ENCODE measurements at places on chromosomes 2 and 18. TPM values are rescaled to one million over a fixed set of nuclear protein-coding genes. Genes with fewer than 3 reads are reported as not detected.

KRTCAP3 gene
- 10.8 TPM for polyA plus RNA-seq

PRKAG3 gene
- polyA plus RNA-seq: 0.04 TPM

CHRNG gene
- polyA plus RNA-seq: 1.2 TPM

SLC38A11 gene
- 21.5 TPM for polyA plus RNA-seq

FBXO41 gene
- polyA plus RNA-seq: 1.8 TPM

AOX1 gene
- 2.4 TPM for polyA plus RNA-seq

GALNT14 gene
- polyA plus RNA-seq: 41.7 TPM

GPR155 gene
- 9.3 TPM for polyA plus RNA-seq

GDF7 gene
- polyA plus RNA-seq: 4.8 TPM

MOGAT1 gene
- polyA plus RNA-seq: 0.24 TPM

DSC1 gene
- 1.7 TPM for polyA plus RNA-seq

IL36A gene
- not detected for polyA plus RNA-seq

- DNase-seq: no peak
Observed at GRCh38 chr2:204468746-204469429, 76.4 kb upstream of the PARD3B start.

DNA sequence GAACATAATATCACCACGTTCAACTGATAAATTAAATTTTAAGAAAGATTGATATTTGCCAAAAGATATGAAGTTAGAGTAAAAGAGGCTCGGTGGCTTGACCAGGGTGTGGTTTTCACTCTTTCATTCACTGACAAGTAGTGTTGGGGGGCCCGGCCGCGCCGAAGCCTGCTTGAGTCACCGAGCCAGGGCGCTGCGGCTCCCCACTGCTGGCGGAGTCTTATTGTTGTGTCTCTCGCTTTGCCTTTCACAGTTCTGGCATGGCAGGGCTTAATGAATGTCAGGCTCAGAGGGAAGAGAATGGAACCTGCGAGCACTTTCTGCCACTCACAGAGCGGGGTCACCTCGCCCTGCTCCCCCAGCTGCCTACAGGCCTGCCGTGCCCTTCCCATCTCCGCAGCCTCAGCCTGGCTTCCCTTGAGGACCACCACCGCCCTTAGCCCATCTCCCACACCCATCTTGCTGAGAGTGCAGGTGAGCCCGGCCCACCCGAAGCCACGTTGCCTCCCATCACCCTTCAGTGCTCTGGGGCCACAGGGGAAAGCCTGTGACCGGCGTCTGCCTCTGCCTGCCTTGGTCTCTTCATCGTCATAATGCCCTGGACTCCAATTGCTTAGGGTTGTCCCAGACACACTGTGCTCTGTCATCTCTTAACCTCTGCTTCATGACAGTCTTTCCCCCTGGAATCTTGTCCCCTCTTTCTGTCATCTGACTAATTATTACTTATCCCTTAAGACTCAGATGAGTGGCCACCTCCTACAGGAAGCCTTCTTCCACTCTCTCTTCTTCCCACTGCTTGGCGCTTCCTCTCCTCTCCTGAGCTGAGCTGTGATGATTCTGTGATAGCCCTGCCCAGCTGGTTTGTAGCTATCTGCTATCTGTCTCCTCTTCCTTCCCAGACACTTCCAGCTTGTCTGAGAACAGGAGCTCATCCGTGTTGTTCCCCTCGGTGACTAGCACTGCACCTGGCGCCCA lies 142.5 kb downstream of the FAM210A start:
- DNase-seq: no peak

- DNase-seq: peak; percentile 26
Observed at GRCh38 chr2:127829845-127830246, 18.9 kb upstream of the WDR33 start.

DNA sequence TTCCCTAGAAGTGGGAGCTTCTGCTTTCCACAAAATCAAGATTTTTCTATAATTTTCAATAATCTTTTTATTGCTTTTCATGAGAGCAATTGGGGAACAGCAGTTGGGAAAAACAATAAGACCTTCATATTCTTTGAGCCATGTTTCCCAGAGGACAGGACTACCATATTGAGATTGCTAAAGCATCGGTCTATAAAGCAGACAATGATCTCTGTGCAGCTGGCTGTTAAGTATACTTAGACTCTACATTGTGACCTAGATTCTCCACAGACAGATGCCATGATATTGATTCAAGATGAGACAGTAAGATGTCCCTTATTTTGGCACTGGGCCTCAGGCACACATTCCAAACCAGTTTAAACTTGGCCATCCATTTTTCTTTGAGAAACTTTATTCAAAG lies 1178.7 kb downstream of the SUCLG1 start:
- no peak for DNase-seq

DNA sequence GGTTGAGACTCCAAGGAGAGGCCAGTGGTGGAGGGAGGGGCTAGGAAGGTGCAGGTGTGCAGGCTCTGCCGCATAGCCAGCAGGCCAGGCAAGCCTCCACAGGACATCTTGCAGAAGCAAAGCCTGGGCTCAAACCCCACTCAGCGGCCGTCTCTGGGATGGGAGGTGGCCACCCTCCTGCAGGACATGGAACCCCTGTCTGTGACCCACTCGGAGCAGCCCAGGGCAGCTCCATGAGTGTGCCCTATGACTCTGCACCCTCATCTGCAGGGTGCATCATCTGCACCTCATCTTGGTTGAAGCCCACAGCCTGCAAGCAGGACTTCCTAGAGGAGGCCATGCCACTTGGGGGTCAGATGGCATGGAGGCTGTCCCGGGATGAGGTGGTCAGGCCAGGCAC lies 46.3 kb downstream of the GPC1 start:
- DNase-seq: no peak

- DNase-seq: no peak
Observed at GRCh38 chr2:55134316-55134706, 84.1 kb upstream of the RTN4 start.

DNA sequence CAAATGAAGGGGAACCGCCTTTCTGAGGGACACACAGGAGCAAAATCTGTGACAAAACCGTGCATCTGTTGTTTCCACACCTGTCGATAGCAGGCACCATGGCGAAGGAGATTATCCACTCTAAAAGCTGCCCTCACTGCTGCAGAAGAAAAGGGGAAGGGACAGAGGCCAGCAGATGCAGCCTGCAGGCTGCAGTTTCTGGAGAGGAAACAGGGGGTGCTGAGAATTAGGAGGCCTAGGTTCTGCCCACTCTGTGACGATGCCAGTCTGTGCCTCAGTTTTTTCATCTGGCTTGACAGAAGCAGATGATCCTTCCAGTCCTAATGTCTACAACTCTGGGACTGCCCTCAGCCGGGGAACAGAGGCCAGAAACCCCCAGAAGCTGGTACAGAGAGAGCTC lies 17.7 kb downstream of the PAX8 start:
- no peak for DNase-seq

DNA sequence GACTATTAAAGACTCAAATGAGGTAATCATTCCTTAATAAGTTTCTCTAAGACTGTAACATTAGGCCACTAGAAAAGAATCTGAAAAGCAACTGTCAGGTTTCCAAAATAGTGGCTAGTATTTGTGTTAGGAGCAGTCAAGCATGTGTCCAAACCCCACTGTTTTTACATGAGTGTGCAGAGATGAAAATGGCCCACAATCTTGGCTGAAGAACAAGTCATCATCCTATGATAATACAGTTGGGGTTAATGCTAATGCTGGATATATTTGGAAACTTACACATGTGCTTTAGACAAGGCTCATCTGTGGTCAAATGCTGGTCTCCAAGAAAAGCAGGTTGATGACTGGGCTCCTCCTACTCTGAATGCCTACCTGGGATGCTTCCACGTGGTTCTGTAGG lies 73.6 kb downstream of the MAIP1 start:
- DNase-seq: no peak

GRCh38 chr2:145411493-145411892 lies 891.6 kb upstream of the ZEB2 start:
- no peak for DNase-seq

GRCh38 chr18:79529296-79529695 lies 133.6 kb downstream of the NFATC1 start:
- no peak for DNase-seq

DNA sequence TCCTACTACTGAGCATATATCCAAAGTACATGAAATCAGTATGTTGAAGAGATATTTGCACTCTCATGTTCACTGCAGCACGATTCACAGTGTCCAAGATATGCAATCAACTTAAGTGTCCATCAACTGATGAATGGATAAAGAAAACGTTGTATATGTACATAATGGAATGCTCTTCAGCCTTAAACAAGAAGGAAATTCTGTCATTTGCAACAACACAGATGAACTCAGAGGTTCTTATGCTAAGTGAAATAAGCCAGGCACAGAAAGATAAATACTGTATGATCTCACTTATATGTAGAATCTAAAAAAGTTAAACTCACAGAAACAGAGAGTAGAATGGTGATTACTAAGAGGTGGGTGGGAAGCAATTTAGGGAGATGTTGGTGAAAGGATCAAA lies 149.2 kb downstream of the EVA1A start:
- no peak for DNase-seq

- DNase-seq: no peak
Observed at GRCh38 chr2:76461431-76461830, 750.7 kb upstream of the GCFC2 start.

GRCh38 chr2:63780518-63781155 lies 61.1 kb upstream of the UGP2 start:
- DNase-seq: peak; percentile 2

DNA sequence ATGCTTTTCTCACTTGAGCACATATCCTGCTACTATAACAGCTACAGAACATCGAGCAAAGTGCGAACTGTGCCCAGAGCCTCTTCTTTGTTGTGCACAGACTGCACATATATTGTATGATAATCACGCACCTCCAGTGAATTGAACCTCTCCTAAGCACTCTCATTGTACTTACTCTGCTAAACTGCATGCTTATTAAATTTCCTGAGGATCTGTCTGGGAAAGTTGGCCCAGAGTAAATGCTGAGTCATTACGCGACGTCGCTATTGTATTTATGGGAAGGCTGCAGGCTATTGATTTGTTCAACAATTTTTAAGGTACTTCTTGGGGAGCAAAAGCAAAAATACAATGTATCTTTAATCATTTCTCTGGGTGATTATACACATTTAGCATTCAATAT lies 399.6 kb upstream of the DSEL start:
- no peak for DNase-seq

GRCh38 chr2:224343226-224343625 lies 58.7 kb downstream of the FAM124B start:
- DNase-seq: no peak

- peak; percentile 15 for DNase-seq
Observed at GRCh38 chr2:18829251-18829902, 240.0 kb upstream of the NT5C1B start.

Measured in renal cortex interstitium (tissue), 15 donors.